ENCODE measurements at places on chromosomes 12 and 14.

- DNase-seq = peak; percentile 40
Measured at GRCh38 chr14:100994082-100994481, 90.6 kb upstream of the RTL1 start.

GRCh38 chr12:72511498-72511897 lies 239.3 kb downstream of the TRHDE start:
- no peak for DNase-seq

- no peak for DNase-seq
Measured at GRCh38 chr14:105303949-105304348, 3.1 kb upstream of the BRF1 start.

- DNase-seq = no peak
Measured at GRCh38 chr14:31206536-31207286, 882 bp downstream of the HECTD1 start.

DNA sequence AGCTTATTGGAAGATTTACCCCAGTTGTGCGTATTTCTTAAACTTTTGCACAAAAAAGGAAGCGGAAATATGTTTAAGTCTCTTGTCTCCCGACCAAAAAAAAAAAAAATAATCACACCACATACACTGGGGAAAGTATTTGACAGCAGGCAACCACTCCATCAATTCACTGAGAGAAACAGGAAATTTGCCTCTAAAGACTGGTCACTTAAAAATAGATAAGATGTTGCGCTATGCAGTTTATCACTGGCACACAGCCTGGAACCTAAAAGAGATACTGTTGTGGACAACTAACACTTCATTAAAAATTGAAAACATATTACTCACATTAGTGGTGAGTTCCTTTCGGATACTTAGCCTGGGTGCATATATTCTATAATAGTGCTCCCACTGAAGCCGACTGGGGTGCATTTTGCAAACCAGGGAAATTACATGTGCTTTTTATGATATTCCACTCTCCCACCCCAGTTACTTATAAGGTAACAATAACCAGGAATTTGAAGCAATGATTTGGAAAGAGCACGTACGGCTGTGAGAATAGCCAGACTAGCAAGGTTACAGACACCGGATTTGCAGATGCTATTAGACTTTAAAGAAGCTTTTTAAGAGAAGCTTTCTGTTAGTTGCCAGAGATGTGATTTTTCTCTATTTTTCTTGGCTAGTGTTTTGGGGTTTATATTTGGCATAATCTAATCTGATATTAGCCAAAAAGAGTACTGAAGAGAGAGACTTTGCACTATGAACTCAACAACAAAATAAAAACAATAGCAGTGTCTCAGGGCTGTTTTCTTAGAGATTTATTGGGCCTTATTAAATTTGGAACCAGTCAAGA lies 311.5 kb downstream of the NOVA1 start:
- DNase-seq = no peak
